ENCODE measurements at places on chromosomes 11 and 22.

DNA sequence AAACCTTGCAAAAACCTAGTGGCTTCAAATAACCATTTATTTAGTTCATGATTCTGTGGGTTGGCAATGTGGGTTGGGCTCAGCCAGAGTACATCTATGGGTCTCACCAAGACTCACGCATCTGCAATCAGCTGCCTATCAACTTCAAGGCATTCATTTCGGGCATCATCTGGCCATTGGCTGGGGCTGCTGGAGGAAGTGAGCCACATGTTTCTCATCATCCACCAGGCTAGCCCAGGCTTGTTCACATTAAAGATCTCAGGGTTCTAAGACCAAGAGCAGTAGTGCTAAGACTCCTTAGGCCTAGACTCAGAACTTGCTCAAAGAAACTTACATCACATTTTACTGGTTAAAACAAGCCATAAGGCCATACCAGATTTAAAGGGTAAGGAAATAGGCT lies 478.9 kb upstream of the ARHGAP42 start:
- ATAC-seq, result no peak

DNA sequence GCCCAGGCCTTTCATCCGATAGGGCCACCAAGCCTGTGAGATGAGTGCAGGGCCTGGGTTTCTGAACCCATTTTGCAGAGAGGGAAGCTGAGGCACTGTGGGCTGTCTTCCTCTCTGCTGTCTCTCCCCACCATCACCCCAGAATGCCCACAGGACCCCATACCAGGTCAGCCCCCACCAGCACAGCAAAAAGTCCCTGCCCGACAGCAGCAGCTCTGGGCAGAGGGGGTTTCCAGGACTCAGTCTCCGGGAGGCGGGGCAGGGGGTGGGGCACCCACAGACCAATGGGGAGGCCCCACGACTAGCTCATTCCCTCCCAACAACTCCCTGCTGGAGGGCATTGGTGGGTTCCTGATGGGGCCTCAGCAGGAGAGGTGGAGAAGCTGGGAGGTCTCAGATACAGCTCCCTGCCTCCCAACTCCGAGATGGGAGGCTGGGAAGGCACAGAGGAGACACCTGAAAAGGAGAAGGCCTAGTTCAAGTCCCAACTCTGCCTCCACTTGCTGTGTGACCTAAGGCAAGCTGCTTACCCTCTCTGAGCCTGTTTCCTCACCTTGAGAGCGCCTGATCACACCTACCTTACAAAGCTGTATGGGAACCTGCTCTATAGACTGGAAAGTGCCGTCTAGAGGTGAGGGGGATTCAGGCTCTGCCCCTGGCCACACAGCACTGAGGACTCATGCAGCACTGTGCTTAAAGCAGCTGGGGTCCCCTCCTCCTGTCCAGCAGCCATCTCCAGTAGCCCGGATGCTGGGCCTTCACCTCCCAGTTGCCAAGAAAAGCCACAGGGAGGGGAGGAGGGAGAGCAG lies 3.5 kb downstream of the CBX7 start:
- peak; percentile 53 for ATAC-seq

DNA sequence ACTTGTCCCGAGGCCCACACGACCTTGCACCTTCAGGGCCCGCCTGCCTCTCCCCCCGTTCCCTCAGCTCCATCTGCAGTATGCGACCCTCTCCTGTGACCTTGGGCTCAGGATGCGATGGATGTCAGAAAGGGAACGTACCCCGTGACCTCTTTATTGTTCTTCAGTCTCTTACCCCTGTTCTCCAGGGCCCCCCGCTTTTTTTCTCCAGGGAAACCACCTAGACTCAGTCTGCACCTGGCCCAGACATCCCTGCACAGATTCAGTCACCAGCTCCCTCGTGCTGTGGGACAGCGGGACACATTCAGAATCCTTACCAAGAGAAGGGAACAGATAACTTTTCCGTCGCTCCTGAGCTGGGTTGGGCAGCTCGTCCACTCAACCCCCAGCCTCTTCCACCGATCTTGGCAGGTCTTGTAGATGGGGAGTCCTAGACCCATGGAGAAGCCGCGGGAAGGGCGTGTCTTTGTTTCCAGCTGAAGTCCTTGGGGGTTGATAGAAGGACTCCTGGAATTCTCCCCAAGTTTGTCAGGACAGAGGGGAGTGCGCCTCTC lies 1.4 kb upstream of the PHOX2A start:
- ATAC-seq, result no peak

GRCh38 chr22:20758688-20759087 lies 15.2 kb upstream of the SERPIND1 start:
- ATAC-seq, result no peak

DNA sequence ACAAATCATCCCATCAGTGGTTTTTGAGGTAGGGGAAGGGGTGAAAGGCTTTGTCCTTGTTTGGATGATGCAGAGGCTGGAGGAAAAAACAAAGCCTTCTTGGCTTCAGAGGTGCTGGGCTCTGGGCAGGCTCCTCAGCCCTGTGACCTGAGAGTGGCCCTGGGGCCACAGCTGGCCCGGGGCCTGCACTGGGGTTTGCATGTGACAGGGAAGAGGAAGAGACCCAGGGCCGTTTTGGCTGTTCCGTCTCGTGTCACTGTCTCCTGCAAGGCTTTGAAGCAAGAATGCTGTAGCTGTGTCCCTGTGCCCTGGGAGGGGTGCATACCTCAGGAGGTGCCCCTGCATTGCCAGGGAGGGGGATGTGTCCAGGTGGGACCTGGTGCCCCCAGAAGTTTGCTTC lies 12.6 kb downstream of the ARHGAP8 start:
- no peak for ATAC-seq

DNA sequence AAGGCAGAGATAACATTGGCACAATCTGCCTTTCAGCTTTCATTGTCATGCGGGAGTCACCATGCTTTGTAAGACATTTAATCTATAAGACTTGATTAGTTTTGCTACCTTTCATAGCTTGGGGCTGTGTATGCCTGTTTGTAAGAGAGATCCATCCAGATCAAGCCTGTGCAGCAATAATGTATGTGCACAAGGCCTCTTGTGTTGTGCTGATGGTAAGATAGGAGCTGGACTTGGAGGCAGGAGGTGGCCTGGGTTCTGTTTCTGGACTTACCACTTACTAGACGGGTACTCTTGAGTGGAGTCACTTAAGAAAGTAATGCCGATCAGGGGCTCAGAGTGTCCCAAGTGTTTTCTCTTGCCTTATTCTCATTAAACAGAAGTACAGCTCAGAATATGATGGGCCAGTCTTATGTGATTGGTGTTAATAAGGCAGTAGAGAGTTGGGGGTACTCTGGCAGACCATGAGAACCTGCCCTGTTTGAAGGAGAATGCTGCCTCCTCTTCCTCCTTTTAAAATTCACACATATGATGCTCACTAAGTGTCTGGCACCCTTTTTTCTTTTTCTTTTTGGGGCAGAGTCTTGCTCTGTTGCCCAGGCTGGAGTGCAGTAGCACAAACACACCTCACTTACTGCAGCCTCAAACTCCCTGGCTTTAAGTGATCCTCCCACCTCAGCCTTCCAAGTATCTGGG lies 30.9 kb downstream of the PTPRJ start:
- no peak for ATAC-seq

DNA sequence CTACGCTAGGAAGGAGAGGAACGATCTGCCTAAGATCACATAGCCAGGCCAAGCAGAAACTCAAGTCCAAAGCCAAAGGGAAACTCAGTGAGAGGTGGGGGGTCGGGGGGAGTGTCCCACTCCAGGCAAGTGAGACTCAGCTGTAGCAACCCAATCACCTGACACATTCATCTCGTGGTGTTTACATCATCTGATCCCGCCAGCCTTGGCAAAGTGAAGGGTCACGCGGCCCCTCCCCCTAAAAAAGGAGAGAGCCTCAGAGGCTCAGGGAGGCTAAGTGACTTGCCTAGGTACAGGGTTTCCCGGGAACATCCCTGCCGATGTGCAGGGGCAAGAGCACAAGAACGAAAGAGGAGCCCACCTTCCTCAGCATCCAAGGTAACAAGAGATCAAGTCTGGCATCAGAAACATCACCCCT lies 21.5 kb downstream of the MYH9 start:
- ATAC-seq, result no peak

DNA sequence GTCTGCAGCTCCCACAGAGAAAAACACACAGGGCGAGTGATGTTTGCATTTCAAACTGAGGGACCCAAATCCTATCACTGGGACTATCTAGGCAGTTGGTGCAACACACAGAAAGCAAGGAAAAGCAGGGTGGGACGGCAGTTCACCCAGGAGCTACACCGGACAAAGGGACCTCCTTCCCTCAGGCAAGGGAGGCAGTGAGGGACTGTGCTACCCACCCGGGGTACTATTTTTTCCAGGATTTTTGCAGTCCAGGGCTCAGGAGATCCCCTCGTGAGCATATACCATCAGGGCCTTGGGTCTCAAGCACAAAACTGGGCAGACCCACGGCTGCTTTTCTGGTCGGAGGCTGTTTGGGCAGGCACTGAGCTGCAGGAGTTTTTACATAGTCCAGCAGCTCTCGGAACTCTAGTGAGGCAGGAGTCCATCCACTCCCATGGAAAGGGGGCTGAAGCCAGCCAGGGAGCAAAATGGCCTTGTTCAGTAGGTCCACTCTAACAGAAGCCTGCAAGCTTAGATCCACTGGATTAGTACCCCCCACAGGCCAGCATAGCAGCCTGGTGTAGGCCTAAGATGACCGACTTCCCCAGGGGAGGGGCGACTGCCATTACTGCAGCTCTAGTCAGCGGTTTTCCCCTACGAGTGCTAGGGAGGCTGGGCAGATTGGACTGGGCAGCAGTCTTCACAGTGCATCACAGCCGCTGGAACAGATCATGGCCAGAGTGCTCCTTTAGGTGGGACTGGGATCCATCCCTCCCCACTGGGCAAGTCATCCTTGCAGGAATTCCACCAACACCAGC lies 28.2 kb downstream of the CARD18 start:
- ATAC-seq, result no peak

DNA sequence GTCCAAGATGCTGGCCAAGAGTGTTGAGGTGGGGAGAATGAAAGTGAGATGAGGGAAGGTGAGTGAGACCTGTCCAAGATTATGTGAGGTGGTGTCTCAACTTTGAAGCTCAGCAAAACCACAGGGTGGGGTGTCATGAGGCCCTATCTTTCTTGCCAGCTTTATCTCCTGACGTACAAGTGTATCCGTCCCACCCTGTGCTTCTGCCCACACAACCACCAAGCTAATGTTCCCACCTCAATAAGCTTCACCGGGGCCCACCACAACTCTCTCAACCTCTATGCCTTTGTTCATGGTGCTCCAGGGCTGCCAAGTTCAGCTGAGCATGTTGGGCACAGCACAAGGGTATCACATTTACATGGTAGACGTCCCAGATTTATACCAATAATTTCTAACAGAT lies 7.1 kb upstream of the TPST2 start:
- no peak for ATAC-seq

DNA sequence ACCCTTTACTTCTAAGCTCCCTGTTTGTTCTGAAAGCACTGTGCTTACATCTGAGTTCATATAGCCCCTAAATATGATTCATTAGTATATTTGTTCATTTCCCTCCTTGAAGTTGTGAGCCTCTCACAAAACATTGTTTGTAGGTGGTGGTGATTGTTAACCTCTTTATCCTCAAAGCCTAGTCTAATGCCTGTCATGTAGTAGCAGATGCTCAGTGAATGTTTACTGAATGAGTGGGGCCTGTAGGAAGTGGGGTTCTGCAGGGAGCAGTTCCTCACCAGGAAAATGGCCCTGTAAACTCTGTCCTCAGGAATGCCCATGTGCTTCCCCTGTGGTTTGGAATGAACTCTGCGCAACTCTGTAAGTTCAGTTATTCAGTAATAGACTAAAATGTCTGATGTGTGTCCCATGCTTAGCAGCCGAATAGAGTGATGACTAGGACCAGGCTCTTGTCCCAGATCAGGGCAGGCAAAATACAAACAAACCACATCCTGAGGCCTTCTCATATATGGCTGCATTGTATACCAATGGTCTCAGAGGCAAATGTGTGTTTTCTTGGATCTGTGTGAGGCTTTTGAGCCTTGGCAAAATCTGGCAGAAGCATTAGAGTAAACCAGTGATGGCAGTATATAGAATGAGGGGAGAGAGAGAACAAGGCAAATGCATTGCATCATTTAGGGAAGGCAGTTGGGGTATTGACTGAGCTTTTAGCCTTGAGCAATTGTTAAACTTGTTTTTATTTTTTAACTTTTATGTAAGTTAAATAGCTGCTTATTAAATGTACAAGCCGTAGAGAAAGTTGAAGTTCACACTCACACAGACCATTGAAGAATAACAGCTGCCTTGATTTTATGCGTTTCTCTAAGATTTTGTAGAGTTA lies 91.4 kb upstream of the BIRC3 start:
- no peak for ATAC-seq

DNA sequence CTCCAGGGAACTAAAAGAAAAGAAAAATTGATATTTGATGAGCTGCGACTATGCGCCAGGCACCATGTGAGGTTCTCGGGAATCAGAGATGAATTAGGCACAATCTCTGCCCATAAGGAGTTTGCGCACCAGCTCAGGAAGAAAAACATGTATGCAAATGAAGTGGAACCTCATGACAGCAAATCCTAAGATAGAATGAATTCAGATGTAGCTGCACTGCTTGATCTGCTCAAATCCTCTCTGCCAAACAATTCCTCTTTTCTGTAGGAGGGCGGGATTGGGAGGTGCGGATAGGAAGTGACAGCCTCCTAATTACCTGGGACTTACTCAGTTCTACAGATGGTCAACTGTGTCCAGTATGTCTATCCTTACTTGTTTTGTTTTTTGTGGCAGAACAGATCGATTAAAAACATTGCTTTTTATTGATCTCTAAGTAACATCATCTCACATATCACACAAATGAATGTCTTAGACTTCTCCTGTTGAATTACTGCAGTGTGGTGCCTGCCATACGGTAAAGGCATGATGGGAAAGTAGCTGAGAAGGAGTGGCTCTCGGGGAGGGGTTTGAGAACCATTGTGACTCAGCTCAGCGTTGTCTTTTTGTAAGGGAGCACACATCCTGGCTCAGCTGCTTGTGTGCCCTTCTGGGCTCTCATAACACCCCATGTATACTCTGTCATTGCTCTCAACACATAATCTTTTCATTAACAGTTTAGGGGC lies 13.9 kb downstream of the CRTAM start:
- no peak for ATAC-seq

DNA sequence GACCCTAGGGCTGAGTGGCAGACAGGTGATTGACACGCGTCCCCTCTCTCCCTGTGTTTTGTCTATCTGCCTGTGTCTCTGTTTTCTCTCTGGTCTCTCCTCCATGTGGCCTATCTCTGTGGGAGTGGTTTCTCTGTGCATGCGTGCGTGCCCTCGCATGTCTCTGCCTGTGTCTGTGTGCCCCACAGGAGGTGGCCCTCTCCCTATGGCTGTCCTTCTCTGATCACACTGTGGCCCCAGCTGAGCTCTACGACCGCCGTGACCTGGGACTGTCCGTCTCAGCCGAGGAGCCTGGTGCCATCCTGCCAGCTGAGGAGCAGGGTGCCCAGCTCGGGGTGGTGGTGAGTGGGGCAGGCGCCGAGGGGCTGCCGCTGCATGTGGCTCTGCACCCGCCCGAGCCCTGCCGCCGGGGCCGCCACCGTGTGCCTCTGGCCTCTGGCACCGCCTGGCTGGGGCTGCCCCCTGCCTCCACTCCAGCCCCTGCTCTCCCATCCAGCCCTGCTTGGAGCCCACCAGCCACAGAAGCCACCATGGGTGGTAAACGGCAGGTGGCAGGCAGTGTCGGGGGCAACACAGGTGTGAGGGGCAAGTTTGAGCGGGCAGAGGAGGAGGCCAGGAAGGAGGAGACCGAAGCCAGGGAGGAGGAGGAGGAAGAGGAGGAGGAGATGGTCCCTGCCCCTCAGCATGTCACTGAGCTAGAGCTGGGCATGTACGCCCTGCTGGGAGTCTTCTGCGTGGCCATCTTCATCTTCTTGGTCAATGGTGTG lies 11.6 kb downstream of the TMEM132A start:
- ATAC-seq, result no peak
